ENCODE measurements at places on chromosomes 5 and 9.

- DNase-seq, result no peak
Measured at GRCh38 chr5:150065886-150066285, 20.5 kb downstream of the CSF1R start.

GRCh38 chr9:88777498-88778312, 213.6 kb upstream of the S1PR3 start:
- DNase-seq, result no peak

DNA sequence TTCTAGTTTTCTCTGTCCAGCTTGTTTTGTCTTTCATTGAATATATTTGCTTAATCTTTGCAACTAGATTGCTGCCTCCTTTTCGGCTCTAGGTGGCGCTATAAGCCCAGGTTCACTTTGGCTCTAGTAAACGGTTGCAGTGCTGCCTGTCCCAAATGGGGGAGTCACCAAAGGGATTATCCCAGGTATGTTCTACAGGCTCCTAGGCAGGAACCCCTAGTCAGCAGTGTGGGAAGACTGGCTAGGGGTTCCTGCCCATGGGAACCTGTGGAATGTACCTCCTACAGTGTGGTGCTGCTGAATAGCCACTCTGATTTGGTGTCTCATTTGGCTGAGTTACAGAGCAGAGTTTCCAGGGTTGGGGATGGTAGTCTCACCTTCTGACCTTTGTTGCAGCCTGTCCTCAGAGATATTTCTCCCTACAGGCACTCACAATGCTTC, 85.2 kb downstream of the ARSB start:
- peak; percentile 12 for DNase-seq

GRCh38 chr9:132774886-132775285, 103.2 kb downstream of the AK8 start:
- DNase-seq, result no peak

DNA sequence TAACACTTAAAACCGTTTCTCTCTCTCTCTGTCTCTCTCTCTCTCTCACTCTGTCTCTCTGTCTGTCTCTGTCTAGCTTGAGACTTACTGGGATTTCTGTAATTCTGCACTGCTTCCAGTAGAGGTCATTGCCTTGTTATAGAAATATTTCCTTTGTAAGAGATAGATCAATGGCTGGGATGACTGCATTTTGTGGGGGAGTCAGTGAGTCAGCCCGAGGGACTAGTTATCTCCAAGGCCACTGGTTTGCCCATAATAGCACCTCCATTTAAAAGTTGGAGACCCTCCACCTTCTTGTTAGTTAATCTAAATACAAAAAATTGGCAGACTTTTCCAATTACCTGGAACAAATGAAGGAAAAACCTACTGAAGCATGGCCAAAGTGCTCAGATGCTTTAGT, 547.2 kb downstream of the LRRC70 start:
- DNase-seq, result no peak

DNA sequence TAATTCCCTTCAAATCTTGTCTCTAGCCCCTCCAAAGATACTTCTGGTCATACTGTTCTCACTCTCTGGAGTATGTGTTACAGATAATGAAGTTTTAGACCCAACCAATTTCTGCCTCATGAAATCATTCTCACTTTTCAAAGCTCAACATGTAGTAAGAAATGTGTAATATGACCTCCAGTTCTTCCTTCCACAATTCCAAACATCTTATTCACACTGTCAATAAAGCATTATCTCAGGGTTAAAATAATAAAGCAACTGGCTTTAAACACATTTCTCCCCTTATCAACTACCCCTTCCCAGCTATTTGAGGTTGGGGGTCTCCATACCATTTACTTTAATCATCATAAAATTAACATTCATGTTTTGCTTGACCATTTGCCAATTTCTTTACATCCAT, 654.1 kb downstream of the RAB3C start:
- DNase-seq, result no peak

- DNase-seq, result no peak
Measured at GRCh38 chr9:131279196-131279862, 3.0 kb upstream of the FAM78A start.

DNA sequence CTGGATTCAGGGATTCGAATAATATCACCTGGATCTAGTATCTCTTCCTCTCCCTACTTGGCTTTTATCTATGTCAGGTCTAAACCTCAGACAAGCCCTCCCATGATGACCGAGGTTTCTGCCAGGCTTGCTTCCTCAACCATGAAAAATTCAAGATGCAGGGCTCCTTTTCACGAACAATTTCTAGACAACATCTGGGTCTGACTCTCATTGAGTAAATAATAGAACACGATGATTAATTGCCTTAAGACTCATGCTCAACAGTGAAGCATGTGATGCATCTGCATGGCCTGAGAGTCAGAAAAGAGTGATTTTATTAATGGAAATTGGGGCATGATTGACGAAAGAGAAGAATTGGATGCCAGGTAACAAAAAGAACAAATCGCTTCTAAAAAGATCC, 277.2 kb upstream of the ZNF608 start:
- no peak for DNase-seq
